ENCODE measurements at places on chromosomes 16 and 17.

DNA sequence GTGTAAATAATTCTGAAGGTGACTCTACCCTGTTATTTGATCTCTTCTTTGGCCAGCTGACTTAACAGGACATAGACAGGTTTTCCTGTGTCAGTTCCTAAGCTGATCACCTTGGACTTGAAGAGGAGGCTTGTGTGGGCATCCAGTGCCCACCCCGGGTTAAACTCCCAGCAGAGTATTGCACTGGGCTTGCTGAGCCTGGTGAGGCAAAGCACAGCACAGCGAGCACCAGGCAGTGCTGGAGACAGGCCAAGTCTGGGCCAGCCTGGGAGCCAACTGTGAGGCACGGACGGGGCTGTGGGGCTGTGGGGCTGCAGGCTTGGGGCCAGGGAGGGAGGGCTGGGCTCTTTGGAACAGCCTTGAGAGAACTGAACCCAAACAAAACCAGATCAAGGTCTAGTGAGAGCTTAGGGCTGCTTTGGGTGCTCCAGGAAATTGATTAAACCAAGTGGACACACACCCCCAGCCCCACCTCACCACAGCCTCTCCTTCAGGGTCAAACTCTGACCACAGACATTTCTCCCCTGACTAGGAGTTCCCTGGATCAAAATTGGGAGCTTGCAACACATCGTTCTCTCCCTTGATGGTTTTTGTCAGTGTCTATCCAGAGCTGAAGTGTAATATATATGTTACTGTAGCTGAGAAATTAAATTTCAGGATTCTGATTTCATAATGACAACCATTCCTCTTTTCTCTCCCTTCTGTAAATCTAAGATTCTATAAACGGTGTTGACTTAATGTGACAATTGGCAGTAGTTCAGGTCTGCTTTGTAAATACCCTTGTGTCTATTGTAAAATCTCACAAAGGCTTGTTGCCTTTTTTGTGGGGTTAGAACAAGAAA lies 5.1 kb downstream of the STH start:
- peak; percentile 3 for DNase-seq

- no peak for DNase-seq
Measured at GRCh38 chr16:70795296-70795912, 5.6 kb downstream of the VAC14 start.

GRCh38 chr16:70749006-70749678 lies 51.8 kb downstream of the VAC14 start:
- DNase-seq: no peak

GRCh38 chr17:36533935-36534839 lies 481 bp downstream of the MYO19 start:
- DNase-seq: peak; percentile 72

GRCh38 chr16:56262551-56263245 lies 71.4 kb downstream of the GNAO1 start:
- DNase-seq: no peak

DNA sequence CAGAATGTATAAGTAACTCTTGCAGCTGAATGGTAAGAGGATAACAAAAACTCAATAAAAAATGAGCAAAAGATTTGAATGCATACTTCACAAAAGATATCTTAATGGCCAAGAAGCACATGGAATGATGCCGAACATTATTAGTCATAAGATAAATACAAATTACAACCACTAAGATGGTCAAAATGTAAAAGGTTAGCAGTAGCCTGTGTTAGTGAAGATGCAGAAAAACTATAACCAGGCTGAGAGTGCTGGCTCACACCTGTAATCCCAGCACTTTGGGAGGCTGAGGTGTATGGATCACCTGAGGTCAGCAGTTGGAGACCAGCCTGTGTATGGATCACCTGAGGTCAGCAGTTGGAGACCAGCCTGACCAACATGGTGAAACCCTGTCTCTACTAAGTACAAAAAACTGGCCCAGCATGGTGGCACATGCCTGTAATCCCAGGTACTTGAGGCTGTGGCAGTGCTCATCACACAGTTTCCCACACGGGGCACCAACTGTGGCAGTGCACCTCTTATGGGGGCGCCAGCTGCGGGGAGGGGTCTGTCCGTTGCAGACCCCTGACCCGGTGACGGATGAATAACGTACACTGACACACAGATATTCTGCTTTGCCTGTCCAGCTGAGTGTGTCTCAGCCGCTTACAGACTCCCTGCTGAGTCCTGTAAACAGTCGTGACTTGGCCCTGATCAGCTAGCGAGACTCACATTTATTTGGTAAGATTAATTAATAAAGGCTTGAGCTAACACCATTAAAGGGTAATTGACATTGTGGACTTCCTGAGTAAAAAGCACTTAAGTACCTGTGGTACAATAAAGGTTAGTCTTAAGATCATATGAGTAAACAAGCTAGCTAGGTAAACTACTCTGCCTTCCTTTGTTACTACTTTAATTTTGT lies 45.7 kb upstream of the FAM20A start:
- peak; percentile 92 for DNase-seq

DNA sequence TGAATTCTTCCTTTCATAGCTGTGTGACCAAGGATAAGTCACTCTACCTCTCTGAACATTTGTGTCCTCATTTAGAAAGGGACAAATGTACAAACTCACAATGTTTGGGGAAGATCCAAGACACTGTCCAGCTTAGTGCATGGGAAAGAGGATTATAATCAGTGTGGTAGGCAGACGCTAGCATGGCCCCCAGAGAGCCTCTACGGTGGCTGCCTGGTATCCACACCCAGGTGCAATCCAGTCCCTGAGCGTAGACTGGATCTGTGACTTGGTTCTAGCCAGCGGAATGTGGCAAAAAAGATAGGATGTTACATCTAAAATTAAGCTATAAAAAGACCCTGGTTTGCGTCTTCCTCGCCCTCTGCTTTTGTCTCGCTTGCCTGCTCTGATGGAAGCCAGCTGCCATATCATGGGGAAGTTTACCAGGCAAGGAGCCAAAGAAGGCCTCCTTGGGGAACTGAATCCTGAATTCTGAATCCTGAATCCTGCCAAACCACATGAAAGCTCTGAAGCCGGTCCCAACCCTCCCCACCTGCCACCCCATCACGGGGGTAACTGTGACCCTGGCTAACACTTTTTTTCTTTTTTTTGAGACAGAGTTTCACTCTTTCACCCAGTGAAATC lies 51.7 kb downstream of the PLXDC1 start:
- DNase-seq: no peak

- no peak for DNase-seq
Measured at GRCh38 chr17:8188263-8188839, 1.6 kb downstream of the BORCS6 start.

DNA sequence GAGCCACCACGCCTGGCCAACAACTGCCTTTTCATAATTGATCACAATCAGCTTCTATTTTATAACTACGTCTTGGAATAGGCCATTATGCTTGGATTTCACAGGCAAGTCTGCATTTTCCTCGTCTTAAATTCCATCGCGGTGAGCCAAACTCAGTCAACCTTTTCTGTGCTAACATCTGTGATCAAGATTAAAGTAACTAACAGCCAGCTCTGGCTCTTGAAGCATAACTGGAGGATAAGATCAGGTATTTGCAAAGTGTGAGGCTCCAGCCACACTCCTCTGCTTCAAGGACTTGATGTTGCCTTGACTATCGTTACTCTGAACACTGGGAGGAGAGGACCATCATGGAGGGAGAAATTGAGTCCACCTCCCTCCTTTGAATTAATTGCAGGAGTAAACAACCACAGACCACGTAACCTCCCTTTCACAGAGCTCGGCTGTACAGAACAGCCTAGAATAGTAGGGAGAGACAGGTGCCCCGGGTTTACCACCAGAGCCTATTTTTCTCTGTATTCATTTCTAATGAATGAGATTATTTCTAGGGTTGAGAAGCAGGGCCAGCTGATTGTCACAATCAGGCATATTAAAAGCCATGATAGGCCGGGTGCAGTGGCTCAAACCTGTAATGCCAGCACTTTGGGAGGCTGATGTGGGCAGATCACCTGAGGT lies 143.0 kb downstream of the XYLT1 start:
- no peak for DNase-seq

DNA sequence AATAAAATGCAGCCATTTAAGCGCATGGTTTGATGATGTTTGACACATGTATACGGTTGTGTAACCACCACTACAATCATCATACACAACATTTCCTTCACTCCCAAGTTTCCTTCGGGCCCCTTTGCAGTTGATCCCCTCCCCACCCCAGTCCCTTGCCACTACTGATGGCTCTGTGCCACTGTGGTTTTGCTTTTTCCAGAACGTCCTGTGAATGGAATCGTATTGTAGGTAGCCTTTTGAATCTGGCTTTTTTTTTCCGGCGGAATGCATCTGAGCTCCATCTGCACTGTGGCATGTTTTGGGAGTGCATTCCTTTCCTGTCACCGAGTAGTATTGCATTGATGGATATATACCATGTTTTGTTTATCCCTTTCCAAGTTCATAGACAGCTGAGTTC lies 15.1 kb upstream of the MAP2K3 start:
- no peak for DNase-seq

GRCh38 chr16:49014277-49015224 lies 267.1 kb downstream of the CBLN1 start:
- DNase-seq: no peak

DNA sequence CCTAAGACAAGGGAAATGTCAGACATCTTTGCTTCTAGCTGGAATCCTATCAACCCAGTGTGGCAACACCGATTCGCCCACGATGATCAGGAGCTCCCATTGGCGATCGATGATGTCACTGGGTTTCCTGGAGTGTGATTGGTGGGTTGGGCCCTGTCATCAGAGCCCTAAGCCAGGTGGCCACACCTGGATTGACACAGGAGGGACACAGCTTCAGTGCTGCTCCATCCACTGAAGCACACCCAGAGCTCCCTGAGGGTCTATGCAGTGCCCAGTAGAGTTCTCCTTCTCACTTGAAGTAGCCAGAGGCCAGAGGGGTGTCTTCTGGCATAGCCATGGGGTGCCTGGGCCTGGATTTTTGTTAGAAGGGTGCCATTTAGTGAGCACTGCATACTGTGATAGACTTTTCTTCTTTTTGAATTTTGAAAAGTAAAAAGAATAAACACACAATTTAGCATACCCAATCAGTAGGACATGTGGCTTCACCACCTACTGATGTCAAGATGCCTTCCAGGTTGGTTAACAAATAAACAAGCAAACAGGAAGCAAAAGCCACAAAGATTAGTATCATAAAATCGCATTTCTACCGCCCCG lies 77.6 kb downstream of the CMIP start:
- no peak for DNase-seq

DNA sequence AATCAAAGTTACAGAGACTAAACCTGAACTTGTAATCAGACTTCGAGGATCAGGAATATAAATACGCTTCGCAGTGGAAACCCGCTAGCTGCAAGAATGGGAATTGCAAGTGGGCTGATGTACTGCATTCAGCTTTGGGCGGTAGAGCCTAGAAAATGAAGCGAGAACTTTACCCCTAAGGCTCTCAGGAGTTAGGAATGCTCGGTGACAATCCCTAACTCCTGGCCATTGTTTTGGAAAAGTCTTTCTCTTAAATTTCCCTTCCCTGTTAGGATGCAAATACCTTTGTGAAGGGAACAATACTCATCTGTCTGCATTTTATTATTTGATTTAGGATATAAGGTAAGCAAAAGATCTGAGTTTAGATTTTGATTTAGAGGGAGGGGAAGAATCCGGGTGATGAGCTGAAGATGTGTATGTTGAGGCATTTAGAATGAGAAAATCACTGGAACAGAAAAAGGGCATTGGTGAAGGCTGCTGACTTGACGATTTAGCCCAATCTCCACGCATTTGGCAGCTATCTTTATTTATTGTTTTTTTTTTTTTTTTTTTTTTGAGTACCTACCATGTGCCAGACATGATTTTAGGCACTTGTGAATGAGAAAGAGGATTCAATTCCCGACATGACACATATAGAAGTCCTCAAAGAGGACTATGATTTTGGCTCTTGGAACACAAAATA lies 2.2 kb upstream of the TOX3 start:
- DNase-seq: no peak

- DNase-seq: no peak
Measured at GRCh38 chr17:49987290-49987585, 7.8 kb downstream of the DLX3 start.
